ENCODE measurements at places on chromosomes 1 and 21.

GRCh38 chr1:30872033-30872947 lies 36.3 kb downstream of the SDC3 start:
- no peak for DNase-seq

DNA sequence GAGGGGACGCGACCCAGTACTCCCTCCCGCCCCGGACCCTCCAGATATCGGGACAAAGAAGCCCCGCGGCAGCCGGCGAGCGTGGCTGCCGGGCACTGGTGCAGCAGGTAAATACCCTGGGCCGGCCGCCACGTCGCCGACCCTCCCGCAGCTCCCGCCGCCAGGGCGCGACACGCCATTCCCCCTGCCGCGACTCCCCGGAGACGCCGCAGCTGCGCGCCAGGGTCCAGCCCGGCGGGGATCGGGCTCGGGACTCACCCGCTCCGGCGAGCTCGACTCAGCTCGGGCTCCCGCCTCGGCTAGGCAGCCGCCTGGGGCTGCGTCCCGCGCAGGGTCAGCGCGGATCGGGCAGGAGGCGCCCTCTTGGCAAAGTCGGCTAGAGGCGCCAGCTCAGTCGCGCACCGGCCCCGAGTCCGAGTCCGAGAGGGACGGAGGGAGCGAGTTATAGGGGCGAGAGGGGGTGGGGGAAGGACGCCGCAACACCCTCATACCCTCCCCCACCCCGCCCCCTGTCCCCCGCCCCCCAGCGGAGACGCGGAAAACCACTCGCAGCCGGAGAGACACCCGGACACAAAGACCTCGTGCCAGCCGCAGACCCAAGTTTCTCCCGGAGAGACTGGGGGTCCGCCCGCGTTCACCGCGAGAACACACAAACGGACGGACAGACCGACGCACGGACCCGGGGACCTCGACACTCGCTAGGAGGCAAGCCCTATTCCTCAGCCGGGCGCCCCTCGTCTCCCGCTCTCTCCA lies 985 bp downstream of the SYT6 start:
- DNase-seq: no peak

GRCh38 chr1:32197837-32198236 lies 2.6 kb upstream of the CCDC28B start:
- DNase-seq: no peak

- no peak for DNase-seq
Measured at GRCh38 chr1:24756395-24756794, 11.1 kb downstream of the CLIC4 start.

GRCh38 chr1:12081648-12082396 lies 18.7 kb downstream of the TNFRSF8 start:
- no peak for DNase-seq

DNA sequence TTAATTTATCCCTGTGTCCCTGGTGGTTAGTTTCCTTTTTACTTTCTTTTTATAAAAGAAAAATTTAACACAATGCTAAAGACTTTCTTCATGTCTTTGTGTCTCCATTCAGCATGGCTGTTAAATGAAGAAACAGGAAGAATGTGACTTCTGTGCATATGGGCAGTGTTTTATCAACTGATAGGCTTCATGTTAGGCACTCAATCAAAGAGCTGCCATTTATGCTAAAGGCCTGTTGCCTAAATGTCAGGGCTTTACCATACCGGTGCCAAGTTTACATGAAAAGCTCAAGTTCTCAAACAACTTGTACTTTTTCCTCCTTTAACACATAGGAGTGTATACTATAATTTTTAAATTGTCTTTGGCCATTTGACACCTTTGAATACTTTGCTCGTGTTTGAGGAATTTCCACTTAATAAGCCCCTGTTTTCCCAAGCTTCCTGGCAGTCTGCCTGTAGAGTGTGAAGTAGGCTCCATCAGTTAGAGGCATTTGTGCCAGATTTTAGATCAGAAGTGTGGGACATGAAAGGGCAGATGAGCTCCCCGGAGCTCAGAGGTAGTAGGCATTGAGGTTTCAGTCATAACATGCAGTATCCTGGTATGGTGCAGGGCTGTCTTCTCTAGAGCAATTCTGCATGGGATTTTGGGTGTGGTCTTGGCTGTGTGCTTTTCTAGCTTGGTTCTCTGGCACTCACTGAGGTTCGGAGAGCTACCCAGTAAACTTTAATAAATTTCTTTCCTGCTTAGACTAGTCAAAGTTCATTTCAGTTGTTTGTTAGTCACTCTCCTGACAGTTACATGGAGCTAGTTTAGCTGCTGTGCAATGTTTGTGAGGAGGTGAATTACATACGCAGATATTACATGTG lies 119.0 kb downstream of the LEPR start:
- DNase-seq: no peak

GRCh38 chr1:29767088-29767685 lies 530.9 kb downstream of the PTPRU start:
- DNase-seq: no peak

GRCh38 chr1:54053745-54054437 lies 483 bp downstream of the TCEANC2 start:
- DNase-seq: no peak

DNA sequence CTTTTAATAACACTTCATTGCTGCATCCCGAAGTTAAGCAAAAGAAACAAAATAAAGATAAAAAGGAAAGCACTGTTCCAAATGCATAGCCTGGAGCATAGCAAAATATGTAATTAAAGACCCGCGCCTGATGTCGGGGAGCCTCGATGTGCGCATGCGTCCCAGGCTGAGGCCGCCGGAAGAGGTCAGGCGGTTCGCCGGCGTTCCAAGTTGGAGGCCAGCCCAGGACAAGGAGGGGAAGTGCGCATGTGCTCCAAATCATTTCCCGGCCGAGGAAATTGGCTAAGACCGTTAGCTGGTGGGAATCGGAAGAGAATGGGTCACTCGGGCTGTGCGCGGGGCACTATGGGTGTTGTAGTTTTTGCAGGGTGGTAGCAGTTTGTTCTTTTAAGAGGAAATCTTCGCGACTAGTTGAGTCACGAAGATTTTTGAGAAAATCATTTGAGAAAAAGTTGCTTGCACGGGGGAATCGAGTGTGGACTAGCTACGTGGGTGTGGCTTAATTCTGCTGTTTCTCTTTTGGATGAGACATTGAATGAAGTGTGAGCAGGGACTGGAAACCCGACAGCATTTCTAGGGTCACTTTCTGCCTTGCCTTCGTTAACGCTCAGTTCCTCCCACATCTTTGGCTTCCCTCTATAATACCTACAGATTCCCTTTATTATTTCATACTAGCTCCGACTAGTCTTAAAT lies 31.0 kb upstream of the CD1D start:
- peak; percentile 51 for DNase-seq

GRCh38 chr1:3614755-3615742 lies 3.7 kb upstream of the MEGF6 start:
- no peak for DNase-seq

- DNase-seq: no peak
Measured at GRCh38 chr21:23541571-23541970, 2065.7 kb downstream of the MRPL39 start.

GRCh38 chr1:30936541-30937171 lies 28.1 kb upstream of the SDC3 start:
- DNase-seq: no peak

- DNase-seq: no peak
Measured at GRCh38 chr1:22646384-22646783, 3.0 kb downstream of the C1QC start.

All from SIG-M5 (cell line).